H54 (cell line): ENCODE measurements at places on chromosomes 1 and 21.
A peak's percentile ranks its signal among the peaks of the same experiment; 100 is the strongest.

- DNase-seq = no peak
These were observed 8.3 kb downstream of the TRNP1 start for GRCh38 chr1:27001570-27002360.

GRCh38 chr1:231534703-231535159 lies 6.3 kb downstream of the TSNAX start:
- DNase-seq = no peak

DNA sequence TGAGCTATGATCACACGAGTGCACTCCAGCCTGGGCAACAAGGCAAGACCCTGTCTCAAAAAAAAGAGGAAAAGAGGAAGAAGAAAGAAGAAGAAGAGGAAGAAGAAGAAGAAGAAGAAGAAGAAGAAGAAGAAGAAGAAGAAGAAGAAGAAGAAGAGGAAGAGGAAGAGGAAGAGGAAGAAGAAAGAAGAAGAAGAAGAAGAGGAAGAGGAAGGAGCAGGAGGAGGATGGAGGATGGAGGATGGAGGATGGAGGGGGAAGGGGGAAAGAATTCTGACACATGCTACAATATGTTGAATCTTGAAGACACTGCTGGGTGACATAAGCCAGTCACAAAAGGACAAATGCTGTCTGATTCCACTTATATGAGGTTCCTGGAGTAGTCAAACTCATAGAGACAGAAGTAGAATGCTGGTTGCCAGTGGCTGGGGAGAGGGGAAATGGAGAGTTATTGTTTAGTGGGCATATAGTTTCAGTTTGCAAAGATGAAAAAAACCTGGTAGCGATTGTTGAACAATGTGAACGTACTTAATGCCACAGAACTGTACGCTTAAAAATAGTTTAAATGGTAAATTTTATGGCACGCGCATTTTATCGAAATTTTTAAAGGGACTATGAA lies 47.3 kb upstream of the COA6 start:
- no peak for DNase-seq

GRCh38 chr21:25515484-25516405 lies 91.5 kb downstream of the MRPL39 start:
- DNase-seq = no peak

GRCh38 chr1:7294636-7295035 lies 476.5 kb upstream of the VAMP3 start:
- no peak for DNase-seq

- DNase-seq = no peak
These were observed 4.6 kb upstream of the NKAIN1 start for GRCh38 chr1:31244326-31244725.

DNA sequence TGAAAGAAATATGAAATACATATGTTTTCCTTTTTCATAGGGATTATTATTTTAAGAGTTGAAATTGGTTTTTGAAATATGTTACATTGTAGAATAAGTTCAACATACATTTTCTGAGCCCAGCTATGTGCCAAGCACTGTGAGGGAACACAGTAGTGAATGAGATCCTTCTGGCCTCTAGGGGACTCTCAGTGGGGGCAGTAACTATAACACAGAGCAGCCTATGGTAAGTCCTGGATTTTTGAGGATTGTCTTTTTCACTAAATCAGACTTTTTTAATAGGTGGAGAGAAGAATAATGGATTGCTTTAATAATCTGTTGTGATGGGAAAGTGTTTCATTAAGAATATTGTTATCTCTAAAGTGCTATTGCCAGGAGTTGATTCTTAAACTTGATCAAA lies 2.4 kb downstream of the DNAJC6 start:
- no peak for DNase-seq

- no peak for DNase-seq
These were observed 21.2 kb downstream of the CTNNBIP1 start for GRCh38 chr1:9888886-9889285.

GRCh38 chr1:111911061-111911460 lies 78.4 kb downstream of the KCND3 start:
- no peak for DNase-seq

GRCh38 chr1:113281550-113281949 lies 108.8 kb upstream of the MAGI3 start:
- no peak for DNase-seq

GRCh38 chr1:116529199-116529631 lies 41.6 kb downstream of the CD58 start:
- no peak for DNase-seq

GRCh38 chr21:43865540-43866259 lies 677 bp downstream of the AGPAT3 start:
- peak; percentile 75 for DNase-seq

DNA sequence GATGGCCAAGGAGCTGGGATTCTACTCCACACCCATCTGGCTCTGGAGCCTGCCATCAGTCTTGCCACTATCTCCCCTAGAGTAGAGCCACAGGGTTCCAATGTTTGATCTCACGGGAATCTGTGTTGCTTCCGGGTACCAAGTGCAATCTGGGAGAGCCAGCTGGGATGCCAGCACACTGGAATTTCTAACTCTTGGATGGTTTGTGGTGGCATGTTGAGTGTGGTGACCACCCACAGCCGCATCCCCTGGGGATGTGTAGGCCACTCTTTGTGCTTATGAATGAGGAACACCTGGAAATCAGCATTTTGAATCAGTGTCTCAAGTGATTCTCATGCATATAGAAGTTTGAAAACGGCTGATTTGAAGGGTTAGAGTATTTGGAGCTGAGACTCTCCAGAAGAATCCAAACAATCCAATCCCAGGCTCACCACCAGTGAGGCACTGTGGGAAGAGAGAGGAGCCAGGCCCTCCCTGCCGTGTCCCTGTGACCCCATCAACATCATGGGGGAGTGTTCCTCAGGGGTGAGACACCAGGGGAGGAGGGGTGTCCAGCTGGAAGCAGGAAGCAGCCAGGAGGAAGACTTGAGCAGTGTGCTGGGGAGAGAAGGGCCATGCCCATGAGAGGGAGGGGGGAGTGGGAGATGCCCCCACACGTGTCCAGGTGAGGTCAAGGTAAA lies 13.4 kb downstream of the FBLIM1 start:
- no peak for DNase-seq

GRCh38 chr1:246800756-246801155 lies 76.5 kb downstream of the SCCPDH start:
- no peak for DNase-seq

DNA sequence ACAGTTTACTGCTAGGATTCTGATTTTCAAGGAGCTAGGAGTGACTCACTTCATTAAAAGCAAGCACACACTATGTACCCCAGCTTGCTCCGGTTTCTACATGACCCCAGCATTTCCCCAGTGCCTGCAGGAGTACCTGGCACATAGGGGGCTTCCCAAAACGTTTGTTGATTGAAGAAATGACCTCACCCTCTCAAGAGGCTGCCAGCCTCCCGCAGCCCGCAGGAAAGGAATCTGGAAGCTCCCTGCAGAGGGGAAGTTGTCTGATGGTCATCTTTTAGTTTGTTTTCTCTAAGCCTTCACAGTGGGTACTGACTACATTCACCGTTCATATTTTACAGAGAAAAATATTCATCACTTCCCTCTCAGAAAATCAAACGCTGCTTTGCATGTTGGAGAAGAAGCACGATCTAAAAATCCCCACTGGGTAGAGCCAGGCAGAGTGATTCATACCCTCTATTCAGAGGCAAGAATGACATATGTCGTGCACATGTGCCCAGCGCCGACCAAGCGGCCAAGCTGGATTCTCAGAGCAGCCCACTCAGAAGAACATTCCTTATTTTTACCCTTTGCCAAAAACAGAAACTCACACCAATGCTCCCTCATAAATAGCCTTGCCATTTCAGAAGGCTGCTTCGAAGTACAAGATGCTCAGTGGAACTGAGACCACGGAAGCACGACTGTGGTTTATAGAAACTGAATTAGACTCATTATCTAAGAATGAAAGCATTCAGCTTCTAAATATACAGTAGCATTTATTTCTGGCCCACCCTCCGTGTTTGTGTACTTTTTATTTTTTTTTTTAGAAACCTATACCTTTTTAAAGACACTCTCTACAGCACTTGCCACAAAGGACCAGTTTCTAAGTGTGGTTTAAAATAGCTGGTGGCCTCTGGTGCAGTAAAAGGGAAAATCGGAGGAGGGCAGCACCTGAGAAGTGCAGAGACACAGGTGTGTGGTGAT lies 143.2 kb downstream of the MIS18A start:
- DNase-seq = no peak

- no peak for DNase-seq
These were observed 681 bp upstream of the UBXN10 start for GRCh38 chr1:20184997-20185833.

DNA sequence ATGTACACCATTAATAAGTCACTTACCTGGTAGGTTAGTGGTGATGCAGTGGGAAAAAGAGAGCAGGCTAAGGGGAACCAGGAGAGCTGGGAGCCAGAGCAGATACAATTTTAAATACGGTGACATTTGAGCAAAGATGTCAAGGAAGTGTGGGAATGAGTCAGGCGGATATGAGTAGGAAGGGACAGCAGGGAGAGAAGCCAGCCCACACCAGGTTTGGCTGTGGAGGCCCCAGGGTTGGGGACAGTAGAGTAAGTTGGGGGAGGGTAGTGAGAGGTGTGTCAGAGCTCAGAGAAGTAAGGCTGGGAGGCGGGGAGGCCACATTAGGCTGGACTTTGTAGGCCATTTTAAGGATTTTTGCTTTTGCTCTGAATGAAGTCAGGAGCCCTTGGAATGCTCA lies 482.0 kb downstream of the DISC1 start:
- DNase-seq = no peak

- no peak for DNase-seq
These were observed 10.2 kb upstream of the PRDX1 start for GRCh38 chr1:45531873-45532272.

DNA sequence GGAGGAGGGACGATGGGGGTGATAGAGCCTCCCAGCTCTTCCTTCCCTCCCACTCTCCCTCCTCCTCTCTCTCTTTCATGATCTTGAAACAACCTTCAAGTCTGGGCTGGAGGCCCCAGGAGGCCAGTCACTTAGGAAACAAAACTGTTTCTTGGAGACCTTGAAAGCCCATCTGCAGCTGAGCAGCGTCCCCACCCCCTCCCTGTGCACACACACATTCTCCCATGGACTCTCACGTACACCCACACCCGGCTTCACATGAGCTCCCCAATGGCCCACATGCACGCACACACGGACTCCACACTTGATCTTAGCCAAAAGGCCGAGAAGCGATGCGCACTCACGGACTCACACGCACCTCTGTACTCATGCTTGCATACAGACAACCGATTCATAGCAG lies 3.2 kb upstream of the ATP1A2 start:
- DNase-seq = no peak

DNA sequence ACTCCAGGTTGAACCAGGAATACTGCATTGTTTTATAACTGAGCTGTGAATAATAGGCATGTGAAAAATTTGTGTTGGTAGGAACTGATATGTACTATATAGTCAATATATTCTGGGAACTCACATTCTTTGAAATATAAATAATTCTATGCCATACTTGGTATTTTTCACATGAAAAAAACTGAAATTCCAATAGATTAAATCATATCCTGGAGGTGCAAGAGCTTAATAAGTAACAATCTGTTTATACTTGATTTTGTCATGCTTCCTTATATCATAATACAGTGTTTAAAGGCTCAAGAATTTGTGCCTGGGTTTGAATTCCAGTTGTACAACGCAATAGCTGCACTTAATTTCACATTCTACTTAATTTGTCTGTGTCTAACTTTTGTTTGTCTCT lies 387.0 kb downstream of the USP25 start:
- no peak for DNase-seq

DNA sequence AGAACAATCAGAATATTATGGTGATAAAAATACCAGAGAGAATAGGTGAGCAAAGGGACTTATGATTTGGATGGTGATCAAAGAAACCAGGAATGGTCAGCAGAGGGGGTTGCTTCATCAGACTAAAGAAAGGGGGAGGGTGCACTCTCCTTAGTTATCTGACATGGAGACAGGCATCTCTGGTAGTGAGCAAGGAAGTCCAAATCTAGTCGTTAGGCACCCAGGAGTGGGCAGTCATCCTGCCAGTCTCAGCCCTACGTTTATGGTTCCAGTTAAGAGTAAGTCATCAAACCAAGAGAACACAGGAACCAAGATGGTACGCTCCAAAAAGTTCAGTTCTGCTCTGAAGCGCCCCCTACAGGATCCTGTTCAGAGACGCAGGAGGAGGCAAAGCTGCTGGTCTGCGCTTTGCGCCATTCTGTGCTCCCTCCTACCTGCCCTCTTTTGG lies 28.6 kb downstream of the EBNA1BP2 start:
- DNase-seq = no peak

DNA sequence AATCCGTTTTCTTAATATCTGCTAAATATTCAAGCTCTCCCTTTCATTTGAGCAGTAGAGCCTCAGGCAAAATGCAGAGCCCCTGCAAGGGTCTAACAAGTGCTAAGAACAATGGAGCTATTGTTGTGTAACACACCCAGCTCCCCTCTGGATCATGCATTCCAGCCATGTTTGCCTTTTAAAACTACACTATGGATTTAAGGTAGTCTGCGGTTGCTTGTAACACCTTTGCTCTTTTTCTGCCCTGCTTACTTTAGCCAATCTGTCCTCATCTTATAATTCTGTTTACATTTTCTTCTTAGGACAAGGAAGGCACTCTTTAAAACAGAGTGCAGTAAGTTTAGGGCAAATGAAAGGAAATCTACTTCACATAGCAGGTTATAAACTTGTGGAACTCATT lies 60.0 kb upstream of the C1orf105 start:
- no peak for DNase-seq

DNA sequence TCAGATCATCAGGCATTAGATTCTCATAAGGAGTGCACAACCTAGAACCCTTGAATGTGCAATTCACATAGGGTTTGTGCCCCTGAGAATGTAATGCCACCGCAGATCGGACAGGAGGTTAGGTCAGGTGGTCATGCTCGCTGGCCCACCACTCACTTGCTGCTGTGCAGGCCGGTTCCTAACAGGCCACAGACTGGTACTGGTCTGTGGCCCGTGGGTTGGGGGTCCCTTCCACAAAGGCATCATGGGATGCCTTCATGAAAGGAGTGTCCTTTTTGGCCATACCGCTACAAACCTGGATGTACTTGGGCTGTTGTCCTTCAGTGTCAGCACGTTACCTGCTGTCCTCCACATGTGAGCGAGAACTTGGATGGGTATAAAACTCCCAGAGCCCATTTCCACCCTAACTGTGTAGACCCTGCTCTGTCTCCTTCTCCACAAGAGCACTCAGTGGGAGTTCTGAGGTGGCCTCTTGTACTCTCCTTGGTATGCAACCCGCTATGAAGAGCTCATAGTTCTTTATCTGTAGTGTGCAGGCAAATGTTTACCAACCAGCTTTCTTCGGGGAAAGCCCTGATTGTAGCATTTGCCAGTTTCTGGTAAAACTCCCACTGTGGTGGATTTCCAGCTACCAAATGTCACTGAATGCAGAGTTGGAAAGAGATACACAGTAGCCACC lies 41.7 kb upstream of the SLC19A1 start:
- DNase-seq = no peak

- DNase-seq = no peak
These were observed 71.8 kb upstream of the SAMSN1 start for GRCh38 chr21:14617871-14618270.
